ENCODE measurements at places on chromosomes 1 and 21.

DNA sequence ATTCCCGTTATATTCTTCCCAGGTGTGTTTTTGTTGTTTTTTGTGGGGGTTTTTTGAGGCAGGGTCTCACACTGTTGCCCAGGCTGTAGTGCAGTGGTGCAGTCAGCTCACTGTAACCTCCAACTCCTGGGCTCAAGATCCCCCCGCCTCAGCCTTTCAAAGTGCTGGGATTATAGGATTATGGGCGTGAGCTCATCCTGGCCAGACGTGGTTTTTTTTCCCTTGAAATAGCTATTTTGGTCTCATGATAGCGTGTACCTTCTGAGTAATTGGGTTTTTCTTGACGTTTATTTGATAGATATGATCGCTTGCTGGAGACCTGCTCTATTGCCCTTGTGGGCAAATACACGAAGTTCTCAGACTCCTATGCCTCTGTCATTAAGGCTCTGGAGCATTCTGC lies 17.6 kb downstream of the CTPS1 start:
- DNase-seq, result no peak

- no peak for DNase-seq
Measured at GRCh38 chr1:207172321-207172720, 68.3 kb downstream of the C4BPA start.

DNA sequence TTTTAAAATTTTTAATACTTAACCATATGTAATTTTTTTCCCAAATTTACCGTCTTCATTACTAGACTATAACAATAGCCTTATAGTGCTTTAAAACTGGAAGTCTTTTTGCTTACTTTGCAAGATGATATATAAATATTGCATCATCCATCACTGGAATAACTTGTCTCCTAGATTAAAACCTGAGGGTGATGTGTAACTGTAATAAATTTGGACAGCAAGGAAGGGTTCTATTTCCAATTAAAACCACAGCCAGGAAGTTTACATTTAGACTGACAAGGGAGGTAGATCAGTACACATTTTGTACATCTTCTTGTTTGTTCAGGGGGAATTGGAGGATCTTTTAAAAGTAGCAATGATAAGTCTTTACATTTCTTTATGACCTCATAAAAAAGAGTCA lies 21.9 kb downstream of the NTNG1 start:
- DNase-seq, result no peak

GRCh38 chr21:45019887-45020537 lies 54.4 kb upstream of the ADARB1 start:
- DNase-seq, result no peak

DNA sequence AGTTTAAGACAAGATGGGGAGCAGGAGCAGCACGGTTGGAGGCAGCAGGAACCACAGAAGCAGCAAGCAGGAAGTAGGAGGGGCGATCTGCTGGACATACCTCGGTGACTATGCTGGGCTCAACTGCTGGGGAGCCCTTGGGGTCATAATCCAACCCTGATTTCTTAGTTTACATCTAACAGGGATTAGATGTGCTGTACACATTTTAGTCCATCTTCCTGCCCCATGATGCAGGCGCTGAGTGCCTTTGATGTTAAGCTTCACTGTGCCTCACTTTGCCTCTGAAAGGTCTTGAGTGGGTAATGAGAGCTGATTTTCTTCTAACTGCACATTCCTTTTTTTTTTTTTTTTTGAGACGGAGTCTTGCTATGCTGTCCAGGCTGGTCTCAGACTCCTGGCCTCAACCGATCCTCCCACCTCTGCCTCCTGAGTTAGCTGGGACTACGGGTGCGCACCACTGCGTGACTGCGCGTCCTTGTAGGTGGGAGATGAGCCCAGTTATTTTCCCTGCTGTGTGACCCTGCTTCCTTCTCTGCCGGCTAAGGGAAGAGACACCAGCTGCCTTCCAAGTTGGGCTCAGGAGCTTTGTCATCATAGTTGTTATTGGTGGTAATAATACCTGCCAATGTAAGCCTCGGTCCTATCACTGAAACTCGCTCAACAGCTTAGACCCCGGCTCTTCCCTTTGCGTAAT lies 1.1 kb upstream of the RCAN3 start:
- no peak for DNase-seq
